ENCODE measurements at places on chromosomes 1 and 21. TPM values are rescaled to one million over a fixed set of nuclear protein-coding genes. Genes with fewer than 3 reads are reported as not detected.

The CD2 gene
- 0.51 TPM for total RNA-seq

DNA sequence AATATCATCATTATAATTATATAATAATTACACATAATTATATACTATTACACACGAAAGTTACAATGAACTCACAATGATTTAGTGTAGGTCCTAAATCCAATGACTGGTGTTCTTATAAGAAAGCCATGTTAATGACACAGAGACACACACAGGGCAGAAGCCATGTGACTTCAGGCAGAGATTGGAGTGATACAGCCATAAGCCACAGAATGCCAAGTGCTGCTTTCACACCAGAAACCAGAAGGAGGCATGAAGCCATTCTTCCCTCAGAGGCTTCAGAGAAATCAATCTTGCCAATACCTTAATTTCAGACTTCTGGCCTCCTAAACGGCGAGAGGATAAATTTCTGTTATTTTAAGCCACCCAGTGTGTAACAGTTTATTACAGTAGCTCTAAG is 147.4 kb upstream of the KRTAP19-8 start:
- DNase-seq, result no peak

- DNase-seq, result no peak
Observed at GRCh38 chr1:30473922-30474817, 249.2 kb downstream of the MATN1 start.

The DENND2C gene
- total RNA-seq, result 2.6 TPM

DNA sequence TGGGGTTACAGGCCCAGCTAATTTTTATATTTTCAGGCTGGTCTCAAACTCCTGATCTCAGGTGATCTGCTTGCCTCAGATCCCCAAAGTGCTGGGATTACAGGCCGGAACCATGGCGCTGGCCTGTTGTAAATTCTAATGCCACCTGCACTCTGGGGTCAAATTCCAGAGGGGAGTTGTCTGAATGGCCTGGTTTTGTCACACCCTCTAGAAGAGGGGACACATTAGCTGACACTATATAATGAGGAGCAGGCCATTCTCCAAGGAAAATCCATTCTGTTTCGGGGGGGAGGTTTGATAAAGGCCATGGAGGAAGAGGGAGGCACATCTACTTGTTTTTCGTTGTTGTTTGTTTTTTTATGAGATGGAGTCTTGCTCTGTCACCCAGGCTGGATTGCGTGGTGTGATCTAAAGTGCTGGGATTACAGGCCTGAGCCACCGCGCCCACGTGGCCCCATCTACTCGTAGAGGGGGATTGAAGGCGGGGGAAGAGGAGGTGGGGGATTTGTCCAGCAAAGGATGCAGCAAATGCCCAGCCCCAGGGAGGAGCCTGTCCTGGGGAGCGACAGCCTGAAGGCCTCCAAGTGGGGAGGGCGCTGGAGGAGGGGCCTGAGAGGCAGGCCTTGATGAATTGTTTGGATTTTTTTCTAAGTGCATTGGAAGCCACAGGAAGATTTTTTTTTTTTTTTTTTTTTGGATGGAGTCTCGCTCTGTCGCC is 78.4 kb upstream of the SLC45A1 start:
- peak; percentile 48 for DNase-seq

DNA sequence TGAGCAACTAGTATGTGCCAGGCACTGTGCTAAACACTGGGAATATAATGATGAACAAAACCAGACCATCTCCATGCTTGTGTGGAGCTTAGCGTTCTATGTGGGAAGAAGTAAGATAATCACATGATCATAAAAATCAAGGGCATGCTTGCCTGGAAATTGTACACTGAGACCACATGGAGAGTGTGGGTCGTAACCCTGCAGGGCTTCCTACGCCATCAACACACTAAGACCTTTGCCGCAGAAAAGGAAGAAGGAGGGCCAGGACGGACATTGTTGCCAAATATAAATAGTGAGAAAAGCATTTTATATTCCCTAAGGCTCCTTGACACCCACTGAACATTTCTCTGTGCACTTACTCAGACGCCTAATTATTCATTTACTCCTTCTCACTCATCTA is 388.1 kb upstream of the VAMP3 start:
- no peak for DNase-seq

DNA sequence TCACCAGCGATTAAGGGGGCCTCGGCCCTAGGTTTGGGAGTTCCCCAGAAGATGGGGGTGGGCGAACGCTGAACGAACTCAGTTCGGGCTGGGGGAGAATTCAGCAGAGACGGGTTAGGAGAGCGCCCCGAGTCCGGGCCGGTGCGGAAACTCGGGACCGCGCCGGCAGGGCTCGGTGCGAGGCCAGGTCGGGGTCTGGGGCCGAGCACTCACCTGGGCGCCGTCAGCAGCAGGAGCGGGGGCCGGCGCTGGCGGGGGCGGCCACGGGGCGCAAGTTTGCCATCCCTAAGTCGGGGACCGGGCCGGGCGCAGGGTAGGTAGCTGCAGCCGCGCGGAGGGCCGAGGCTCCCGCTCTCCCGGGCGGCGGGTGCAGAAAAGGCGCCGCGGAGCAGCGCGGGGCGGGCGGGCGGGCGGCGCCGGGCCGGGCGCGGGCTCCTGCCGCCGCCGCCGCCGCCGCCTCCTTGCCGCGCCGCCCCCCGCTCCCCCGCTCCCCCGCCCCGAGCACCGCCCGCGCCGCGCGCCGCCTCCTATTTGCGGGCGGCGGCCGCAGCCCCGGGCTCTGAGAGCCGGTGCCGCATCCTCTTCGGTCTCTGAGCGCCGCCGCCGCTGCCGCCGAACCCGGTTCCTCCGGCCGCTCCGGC is 349 bp downstream of the ADGRB2 start:
- no peak for DNase-seq

DNA sequence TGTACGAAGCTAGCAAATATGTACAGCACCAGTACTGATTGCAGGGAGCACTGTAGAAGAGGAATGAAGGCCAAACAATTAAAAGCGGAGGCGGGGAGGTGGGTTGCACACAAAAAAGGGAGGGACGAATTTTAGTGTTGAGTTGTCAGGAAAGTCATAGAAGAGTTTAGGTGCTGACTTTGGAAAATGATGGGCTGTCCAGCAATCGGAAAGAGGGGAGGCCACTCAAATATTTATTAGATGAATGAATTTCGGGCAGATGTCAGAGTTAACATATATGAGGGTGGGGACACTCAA is 537 bp upstream of the ANKRD13C start:
- DNase-seq, result no peak

DNA sequence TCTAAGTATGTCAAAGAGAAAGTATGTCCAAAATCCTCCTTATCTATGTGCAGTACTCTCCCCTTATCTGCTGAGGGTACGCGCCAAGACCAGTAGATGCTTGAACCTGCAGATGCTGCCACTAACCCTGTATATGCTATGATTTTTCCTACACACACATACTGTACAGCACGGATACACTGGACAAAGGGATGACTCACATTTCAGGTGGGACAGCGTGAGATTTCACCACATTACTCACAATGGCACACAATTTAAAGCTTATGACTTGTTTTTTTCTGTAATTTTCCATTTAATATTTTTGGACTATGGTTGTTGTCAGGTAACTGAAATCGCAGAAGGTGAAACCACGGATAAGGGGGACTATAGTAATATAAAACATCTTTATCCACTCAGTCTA is 4.1 kb downstream of the ORC1 start:
- DNase-seq, result no peak

DNA sequence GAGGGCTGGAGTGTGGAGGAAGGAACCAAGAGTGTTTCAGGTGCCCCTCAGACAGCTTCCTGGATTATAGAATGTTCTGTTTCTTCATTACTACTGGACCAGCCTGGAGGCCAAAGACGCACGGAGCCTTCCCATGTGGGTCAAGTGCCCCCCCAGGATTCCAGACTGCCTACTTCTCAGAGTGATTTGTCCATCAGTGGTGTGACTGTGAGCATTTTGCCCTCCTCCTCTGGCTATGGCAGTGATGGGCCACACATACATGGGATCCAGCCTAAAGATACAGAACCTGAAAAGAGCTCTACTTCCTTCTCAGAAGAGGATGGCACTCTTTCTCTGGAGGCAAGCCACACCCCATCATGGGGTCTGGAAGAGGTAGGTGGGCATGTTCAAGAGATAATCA is 64.9 kb downstream of the MACF1 start:
- DNase-seq, result no peak

The KLF17 gene
- total RNA-seq, result not detected

DNA sequence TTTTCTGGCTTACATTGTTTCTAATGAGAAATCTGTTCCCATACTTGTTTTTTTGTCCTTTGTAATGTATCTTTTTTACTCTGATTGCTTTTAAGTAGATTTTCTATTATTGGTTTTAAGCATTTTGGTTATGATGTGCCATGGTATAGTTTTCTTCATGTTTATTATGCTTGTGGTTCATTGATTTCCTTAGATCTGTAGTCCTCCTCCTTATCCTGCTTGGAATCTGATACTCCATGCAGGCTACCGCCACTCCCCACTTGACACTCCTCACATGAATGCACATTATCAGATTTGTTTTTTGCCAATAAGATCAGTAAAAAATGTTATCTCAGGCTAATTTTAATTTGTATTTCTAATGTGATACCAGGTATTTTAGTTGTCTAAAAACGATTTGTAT is 20.8 kb downstream of the UROD start:
- no peak for DNase-seq

DNA sequence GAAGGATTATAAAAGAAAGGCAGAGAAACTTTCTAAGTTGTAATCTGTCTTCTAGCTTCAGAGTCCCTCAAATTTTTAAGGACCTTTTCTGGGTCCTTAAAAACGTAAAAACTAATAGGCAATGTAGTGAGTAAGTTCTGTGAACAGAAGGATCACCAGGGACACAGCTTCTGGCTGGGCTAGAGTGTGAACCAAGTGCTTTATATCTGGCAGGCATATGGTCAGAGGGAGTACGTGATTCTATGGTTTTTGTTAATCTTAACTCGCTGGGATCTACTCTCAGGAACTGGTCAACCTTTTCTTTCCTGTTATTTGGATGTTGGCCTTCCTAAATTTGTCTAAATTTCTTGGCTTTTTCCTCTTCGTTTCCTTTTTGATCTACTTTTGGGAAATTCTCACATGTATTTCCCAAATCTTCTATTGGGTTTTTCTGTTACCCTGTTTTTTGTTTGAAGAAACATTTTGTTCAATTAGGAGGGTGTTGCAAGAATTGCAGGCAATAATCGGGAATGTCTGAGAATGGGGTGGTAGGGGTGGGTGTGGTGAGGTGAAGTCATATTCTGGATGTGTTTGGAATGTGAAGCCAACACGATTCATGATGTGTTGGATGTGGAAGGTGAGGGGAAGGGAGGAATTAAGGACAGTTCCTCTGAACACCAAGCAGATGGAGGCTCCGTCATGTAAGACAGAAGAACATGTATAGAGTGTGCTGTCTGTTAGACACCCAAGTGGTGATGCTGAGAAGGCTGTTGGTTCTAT is 193.2 kb downstream of the FMN2 start:
- DNase-seq, result no peak

GRCh38 chr21:14844001-14844400 is 220.8 kb downstream of the NRIP1 start:
- no peak for DNase-seq

GRCh38 chr1:201461645-201462441 is 7.1 kb downstream of the PHLDA3 start:
- DNase-seq, result peak; percentile 83

DNA sequence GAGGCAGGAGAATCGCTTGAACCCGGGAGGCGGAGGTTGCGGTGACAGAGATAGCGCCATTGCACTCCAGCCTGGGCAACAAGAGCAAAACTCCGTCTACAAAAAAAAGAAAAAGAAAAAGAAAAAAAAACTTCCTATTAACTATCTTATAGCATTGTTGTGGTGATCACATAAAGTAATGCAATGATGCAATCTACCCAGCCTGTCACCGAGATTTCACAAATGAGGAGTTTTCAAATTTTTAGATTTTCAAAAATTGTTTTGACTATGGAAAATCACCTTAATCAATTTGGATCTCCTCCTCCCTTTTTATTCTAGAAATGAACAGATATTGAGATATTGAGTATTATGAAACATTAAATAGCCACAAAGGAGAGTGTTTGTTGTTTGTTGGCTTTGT is 8.0 kb downstream of the FMO5 start:
- DNase-seq, result no peak

The DCST1 gene
- not detected for total RNA-seq

The PSRC1 gene
- 0.73 TPM for total RNA-seq

DNA sequence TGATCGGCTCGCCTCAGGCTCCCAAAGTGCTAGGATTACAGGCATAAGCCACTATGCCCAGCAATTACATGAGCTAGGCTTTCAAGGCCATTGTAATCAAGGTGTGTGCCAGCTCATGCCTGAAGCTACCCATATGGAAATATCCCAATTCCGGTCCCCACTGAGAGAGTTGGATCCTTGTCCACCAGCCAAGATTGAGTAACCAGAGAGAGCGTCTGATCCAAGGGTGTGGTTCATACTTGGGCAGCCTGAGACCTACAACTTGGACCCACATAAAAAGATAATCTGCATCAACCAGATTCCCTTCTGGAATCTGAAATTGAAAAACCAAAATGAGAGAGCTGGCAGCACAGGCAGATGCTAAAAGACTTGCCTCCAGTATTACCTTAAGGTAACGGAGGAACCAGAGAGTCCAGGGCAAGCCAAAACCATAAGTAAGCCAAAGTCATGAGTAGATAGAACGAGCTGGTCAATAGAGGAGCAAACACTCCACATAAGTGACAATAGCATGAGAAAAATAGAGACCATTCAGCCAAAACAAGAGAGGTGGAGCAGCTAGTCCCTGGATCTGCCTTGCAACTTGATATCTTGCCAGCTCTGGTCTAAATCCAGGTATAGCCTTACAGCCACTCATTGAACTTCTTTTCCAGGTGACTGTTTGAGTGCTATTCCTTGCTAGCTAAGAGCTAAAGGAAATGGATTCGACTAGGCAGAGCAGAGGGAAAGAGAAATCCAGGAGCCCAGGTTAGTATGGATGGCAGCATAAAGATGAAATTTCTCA is 63.8 kb upstream of the ATP1A1 start:
- DNase-seq, result no peak

GRCh38 chr1:70528590-70529333 is 117.7 kb downstream of the CTH start:
- no peak for DNase-seq
